ENCODE measurements at places on chromosomes 11 and 22. TPM values are rescaled to one million over a fixed set of nuclear protein-coding genes. Genes with fewer than 3 reads are reported as not detected.

Gene TSPAN4
- total RNA-seq: 135 TPM

Gene POU2F3
- total RNA-seq: 2.6 TPM

GRCh38 chr11:60307507-60308195 is 19.4 kb upstream of the MS4A6E start:
- H3K4me1 ChIP-seq: no peaks in the 10 kb centered on the region
- H3K4me3 ChIP-seq: no peak overlapping the region
- no peak for DNase-seq
- H3K27ac ChIP-seq: no peak overlapping the region
- H3K27me3 ChIP-seq: no peaks in the 10 kb centered on the region
- no peaks in the 10 kb centered on the region for H3K36me3 ChIP-seq

DNA sequence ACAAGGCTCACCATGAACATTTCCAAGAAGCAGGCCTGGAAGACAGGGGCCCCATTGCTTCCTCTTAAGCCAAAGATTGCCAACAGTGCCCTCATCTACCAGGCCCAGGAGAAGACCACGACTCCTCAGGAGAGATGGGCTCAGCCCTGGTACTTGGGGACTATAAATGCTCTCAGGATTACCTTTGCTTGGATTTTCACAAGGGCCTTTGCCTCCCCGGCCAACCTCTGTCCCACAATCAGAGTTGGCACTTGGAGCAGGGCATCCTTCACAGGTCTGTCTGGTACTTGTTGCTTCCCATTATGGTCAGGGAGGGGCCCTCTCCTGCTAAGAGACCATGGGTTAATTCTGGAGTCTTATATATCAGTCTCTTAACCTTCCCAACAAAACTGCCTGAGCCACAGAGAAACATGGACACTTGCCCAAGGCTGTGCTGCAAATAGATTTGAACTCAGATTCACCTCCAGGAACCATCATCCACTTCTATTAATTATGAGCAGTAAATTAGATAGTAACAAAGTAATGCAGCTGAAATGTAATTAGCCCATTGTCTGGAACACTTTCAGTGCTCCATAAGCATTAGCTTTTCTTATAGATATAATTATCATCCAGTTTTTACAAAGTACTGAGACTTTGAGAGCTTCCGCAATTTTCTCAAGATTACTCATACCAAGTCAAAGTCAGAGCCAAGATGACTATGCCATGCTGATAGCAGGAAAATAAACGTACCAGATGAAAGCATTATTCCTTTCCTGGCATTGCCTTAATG is 33.5 kb downstream of the POU2AF3 start:
- H3K27me3 ChIP-seq: no peaks in the 10 kb centered on the region
- no peak for DNase-seq
- H3K36me3 ChIP-seq: no peaks in the 10 kb centered on the region
- no peak overlapping the region for H3K4me3 ChIP-seq

DNA sequence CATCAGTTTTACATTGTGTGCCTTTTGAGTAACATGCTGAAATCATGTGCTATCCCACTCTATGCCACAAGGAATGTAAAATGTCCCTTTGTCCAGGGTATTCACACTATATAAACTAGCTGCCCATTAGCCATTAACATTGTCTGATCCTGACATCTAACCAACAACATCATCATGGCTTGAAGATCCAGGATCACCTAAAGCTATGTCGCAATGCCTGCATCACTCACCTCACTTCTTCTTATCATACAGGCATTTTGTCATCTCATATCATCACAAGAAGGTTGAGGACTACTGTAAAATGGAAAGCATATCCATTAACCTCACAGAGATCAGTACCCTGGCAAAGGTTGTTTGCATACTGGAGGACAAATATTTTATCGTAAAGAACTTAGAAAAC is 742.3 kb downstream of the DLG2 start:
- H3K4me3 ChIP-seq: no peak overlapping the region
- H3K27ac ChIP-seq: no peak overlapping the region
- no peaks in the 10 kb centered on the region for H3K36me3 ChIP-seq
- no peaks in the 10 kb centered on the region for H3K4me1 ChIP-seq
- DNase-seq: no peak

DNA sequence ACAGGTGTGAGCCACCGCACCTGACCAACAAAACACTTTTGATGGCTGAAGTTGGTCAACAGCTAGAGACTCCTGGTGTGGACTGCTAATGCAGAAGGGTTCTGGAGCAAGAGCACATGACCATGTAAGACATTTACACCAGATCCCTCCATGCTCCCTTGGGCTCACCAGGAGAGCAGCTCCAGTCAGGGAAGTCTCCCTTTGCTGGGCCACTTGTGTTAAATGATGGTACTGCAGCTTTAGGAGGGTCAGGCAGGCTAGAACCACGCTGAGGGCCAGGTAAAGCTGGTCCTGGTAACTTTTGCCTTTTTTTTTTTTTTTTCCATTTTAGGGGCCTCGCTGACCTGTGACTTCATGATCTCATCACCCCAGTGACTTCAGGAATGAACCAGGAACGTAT is 146.4 kb downstream of the FBXO7 start:
- peaks cover 21% of the 10 kb centered on the region for H3K4me1 ChIP-seq
- no peaks in the 10 kb centered on the region for H3K27me3 ChIP-seq
- no peaks in the 10 kb centered on the region for H3K36me3 ChIP-seq
- H3K27ac ChIP-seq: peak overlapping the region; percentile 88
- DNase-seq: no peak

- H3K4me1 ChIP-seq: peaks cover 3% of the 10 kb centered on the region
- H3K27me3 ChIP-seq: no peaks in the 10 kb centered on the region
- DNase-seq: no peak
- H3K27ac ChIP-seq: no peak overlapping the region
Measured at GRCh38 chr11:86663761-86664160, 8.7 kb downstream of the ME3 start.

DNA sequence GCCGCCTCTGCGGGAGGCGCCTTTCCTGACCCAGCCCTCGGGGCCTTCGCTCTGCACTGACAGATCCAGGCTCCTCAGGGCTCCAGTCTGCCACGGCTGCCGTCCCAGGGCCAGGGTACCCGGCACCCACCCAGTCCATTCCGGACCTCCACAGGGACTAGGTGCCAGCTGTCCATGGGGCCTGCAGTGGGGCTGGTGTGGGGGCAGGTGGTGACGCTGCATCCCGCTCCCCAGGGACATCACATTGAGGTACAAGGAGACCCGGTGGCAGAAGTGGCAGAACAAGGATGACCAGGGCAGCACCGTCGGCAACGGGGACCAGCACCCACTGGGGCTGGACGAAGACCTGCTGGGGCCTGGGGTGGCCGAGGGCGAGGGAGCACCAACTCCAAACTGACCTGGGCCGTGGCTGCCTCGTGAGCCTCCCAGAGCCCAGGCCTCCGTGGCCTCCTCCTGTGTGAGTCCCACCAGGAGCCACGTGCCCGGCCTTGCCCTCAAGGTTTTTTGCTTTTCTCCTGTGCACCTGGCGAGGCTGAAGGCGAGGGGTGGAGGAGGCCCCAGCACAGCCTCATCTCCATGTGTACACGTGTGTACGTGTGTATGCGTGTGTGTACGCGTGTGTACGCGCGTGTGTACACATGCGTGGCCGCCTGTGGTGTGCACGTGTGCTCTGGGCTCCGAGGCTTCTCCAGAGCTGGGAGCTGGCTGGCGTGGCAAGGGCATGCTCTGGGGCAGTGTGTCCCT is 16.7 kb downstream of the RNH1 start:
- H3K36me3 ChIP-seq: peaks cover 4% of the 10 kb centered on the region
- no peak overlapping the region for H3K4me3 ChIP-seq
- no peak for DNase-seq
- H3K4me1 ChIP-seq: no peaks in the 10 kb centered on the region
- no peaks in the 10 kb centered on the region for H3K27me3 ChIP-seq

DNA sequence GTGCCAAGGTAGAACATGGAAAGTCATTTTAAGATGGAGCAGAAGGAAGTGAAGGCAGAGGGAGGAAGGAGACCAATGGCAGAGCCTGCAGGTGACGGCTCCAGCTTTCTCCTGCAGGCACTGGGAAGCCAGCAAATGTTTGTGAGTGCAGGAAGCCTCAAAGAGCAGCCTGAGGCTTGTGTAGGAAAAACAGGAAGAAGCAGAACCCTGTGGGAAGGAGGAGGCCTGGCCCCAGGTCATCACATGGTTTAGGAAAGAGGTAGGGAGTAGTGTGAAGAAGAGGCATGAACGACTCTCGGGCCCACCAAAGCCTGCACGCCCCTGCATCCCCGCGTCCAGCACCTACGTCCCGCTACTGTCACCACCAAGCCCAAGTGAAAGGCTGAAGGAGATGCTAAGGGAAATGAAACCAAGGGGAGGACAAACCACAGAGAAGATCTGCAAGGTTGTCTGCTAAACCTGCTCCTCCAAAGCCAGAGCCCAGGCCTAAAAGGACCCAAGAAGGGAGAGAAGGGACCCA is 151.5 kb downstream of the CHST1 start:
- H3K36me3 ChIP-seq: no peaks in the 10 kb centered on the region
- H3K4me1 ChIP-seq: no peaks in the 10 kb centered on the region
- no peaks in the 10 kb centered on the region for H3K27me3 ChIP-seq
- no peak for DNase-seq
- H3K4me3 ChIP-seq: no peak overlapping the region
- no peak overlapping the region for H3K27ac ChIP-seq

DNA sequence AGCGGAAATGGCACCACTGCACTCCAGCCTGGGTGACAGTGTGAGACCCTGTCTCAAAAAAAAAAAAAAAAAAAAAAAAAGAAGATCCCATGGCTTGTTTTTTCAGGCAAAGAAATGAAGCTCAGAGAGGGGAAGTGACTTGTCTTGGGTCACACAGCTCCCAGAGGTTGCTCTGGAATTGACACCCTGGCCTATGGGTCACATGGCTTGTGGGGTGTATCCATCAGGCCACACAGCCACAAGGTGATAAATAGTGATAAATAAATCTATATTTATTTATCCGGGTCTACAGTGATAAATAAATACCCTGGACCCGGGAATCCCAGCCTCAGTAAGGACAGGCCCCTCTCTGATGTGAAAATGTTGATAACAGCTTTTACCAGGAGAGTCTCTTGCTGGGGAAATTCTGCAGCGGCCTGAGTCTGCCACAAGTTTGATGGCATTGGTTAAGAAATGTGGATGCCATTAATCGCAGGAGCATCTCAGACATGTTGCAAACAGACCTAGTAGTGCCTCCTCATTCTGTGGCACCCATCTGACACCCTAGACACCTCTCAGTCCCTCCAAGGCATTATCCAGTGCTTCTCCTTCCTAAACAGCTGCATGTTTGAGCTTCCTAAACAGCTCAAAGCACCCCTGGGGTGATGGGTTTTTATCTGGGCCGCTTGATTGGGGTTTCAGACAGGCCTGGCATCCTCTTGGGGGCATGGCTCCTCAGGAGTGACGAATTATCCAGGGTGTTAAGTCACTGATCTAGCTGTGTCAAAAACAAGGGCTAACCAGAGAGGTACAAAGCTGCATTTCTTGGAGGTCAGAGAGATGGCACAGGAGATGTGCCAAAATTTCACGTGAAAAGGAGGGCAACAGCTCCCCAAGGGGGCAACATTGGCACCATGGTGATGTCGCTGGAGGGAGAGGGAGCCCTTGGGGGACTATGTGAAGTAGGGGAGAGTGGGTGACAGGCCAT is 1.9 kb upstream of the EMID1 start:
- H3K27me3 ChIP-seq: no peaks in the 10 kb centered on the region
- H3K36me3 ChIP-seq: no peaks in the 10 kb centered on the region
- no peak overlapping the region for H3K4me3 ChIP-seq
- H3K4me1 ChIP-seq: peaks cover 22% of the 10 kb centered on the region
